Activated naive CD4-positive, alpha-beta T cell (primary cell): ENCODE measurements at places on chromosomes 3 and 15.

GRCh38 chr15:70376929-70377691, 279.4 kb upstream of the TLE3 start:
- DNase-seq, result no peak

DNA sequence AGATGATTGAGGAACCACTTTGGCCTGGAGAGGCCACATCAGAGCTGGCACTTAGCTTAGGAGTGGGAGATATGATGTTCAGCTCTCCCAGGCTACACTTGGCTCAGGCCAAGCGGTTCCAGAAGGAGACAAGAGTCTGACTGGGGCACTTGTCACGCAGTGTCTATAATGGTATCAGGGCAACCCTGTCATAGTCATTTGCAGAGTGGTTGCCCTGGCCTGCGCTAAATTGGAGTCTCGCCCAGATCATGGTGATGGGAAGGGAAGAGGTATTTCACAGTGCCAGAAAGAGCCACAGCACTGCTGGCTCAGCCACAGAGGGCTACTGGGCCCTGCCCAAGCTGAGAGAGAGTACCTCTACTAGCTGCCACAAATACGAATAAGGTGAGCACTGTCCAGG, 186.9 kb upstream of the CRBN start:
- no peak for DNase-seq

- DNase-seq, result no peak
These were observed 295.9 kb upstream of the UBE2E2 start for GRCh38 chr3:22907161-22907780.

DNA sequence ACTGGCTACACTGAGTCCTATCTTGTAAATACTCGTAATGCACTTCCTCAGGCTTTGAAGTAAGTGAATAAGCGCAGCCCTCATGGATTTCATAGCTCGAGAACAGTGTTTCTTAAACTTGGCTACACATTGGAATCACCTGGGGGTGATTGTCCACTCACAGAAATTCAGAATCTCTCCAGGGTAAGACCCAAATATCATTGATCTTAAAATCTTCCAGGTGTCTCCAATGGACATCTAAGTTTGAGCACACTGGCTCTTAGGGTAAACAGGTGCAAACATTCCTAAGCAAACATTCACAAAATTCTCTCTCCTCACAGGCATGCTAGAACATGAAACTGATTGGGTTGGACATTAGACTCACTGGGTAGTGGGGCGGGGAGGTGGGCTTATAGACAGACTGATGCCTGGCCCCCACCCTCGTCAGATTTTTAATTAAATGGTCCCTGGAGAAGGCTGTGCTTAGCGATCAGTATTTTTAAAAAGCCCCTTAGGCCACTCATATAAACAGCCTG, 279.7 kb upstream of the TBL1XR1 start:
- no peak for DNase-seq

DNA sequence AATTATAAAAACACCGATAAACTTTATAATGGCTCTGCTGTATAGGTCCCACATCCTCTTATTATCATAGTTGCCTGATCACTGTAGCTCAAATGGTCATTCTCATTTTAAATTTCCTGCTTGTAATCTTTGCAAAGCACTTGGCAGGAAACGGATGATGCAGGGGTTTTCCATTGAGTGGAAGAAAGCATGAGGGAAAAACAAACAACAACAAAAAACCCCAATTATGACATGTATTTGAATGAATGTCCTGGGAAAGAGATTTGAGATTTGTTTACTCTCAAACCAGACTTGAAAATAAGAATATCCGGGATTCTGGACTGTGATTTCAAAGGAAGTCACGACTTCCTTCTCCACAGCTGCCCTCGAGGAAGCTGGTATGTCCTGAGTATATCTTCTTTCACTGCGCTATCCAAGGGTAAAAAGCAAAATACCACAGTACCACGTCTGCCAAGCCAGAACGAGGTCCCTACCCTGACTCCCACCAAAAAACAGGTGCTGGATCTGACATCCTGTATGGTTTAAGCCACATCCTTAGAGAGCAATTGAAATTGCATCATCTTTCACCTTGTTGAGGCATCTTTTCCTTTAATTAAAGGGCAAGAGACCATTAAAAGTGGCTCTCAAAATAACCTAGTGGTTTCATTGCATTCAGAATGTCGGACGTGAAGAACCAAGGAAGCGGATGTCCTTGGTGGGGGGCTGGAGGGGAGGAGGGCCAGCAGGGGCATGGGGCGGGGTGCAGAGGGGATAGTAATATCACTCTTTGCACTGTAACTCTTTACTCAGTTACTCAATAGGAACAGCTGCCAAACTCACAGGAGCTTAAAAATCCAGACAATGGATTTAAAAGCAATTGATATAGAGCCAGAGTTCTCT, 13.5 kb upstream of the TIPIN start:
- DNase-seq, result no peak
